ENCODE measurements at places on chromosomes 6 and 20.

GRCh38 chr6:20229881-20230280, 17.6 kb upstream of the MBOAT1 start:
- DNase-seq = no peak

- no peak for DNase-seq
These were observed 15.6 kb upstream of the MAS1 start for GRCh38 chr6:159875194-159875593.

- no peak for DNase-seq
These were observed 2.1 kb downstream of the RAET1E start for GRCh38 chr6:149895833-149896271.

DNA sequence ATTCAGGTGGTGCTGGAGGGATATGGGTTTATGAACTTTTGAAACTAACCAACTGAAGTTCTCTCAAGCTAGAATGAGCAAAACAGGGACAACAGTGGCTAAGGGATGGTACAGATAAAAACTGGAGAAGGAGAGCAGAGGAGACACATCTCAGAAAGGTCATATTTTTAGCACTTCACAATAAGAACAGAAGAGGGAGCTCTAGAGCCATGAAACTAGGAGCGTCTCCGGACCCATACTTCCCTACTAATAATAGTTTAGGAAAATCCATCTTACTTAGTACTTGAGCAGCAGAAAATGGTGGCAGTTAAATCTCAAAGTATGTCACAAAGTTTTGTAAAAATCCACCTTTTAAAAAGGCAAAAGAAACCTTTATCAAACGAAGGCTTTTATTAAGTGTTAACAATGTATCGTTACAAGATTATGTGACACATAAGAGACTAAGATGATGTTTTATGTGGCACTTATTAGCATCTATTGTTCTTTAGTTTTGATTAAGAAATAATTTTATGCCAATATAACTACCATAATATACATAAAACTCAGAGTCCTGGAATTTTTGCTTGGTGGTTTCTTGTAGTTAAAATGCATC, 278.6 kb downstream of the TBC1D32 start:
- DNase-seq = no peak

GRCh38 chr20:3646651-3647050, 16.5 kb downstream of the GFRA4 start:
- no peak for DNase-seq

GRCh38 chr20:18801516-18801915, 12.1 kb upstream of the SCP2D1 start:
- no peak for DNase-seq

- no peak for DNase-seq
These were observed 422.9 kb upstream of the PLCB4 start for GRCh38 chr20:8646033-8646441.

DNA sequence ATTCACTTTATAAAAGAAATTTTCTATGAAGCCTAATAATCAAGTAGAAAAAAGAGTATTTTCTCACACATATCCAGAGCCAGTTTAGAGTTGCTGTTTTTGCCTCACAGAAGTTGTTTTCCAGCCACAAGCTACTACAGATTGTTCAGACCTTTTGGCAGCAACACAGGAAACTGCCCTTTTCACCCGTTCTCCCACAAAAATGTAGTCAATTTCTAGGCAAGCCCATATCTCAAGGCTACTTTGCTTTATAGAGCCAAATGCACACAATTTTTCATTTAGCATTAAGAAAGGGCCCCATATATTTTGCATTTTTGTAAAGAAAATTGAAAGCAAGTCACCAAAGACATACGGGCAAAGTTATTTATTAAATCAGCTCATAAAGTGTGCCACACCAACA, 49.5 kb downstream of the EPB41L2 start:
- DNase-seq = no peak

GRCh38 chr6:1380625-1381427, 8.6 kb upstream of the FOXF2 start:
- DNase-seq = no peak

DNA sequence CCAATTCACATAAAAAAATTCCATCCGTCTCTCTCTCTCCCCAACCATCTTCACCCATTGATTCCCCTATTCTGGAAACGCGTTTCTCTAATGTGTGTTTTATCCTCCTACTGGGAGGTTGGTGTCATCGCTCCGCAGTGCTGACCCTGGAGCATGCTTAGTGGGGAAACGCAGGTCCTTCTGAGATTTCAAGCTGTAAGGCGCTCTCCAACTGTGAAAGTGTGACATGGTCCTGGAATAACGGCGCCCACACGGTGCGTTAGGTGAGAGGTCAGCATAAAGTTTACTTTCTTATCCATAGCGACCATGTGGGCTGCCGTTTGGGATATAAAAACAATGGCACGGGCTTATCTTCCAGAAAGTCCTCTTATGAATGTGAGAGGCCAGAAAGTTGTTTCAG, 123.9 kb downstream of the WDR27 start:
- no peak for DNase-seq

DNA sequence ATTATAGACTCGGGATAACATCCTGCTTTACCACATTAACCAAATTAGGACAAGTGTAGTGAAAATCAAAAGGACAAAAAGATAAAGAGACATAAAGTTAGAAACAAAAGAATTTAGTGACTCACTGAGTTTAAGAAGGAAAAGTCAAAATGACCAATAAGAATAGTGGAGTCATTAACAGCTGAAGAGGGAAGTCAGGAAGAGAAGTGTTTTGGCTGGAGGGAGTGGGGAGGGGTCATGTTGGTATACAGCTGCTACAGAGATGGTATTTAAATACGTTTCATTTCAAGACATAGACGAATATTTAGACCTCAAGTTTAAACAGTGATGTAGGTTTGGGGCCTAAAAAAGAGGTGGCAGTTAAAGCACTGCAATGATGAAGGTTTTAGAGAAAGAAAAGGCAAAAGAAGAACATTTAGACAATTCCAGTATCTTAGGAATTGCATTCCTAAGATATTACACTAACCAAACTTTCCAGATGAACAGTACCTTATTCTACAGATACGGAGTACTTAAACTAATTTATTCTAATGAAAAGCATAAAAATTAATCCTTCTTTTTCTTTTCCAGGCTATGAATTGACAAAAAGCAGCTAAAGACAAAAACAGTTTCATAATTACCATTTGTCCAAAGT, 10.6 kb downstream of the FKBP5 start:
- DNase-seq = no peak

GRCh38 chr6:14162826-14163225, 45.3 kb downstream of the CD83 start:
- DNase-seq = no peak

DNA sequence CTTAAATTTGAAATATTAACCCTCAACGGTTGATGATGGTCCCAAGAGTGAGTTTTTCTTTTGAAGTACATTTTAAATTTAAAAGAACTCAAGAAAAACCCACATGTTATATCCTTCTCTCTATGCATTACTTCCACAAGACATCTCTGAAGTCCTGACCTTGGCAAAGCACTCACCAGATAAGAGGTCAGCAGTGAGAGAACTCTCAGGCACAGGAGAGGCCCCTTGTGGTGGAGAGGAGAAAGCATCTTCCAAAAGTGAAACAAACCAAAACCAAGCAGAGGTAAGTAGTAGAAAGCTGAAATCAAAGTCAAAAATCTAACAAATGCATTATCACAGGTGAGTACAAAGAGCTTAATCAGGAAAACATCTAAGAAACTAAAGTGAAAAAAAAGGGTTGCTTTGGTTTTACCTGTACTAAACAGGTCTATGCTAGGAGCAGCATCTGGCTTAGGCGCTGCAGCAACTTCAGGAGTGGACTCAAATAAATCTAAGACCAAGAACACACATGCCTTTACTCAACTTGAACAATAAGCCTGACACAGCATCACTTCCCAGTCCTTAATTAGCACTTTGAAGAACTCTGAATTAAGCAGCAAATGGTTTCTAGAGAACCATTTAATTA, 80.5 kb downstream of the PRSS35 start:
- DNase-seq = no peak

GRCh38 chr20:35314816-35315631, 22.8 kb upstream of the FAM83C start:
- DNase-seq = no peak

- DNase-seq = peak; percentile 58
These were observed 562 bp downstream of the TFEB start for GRCh38 chr6:41734666-41735426.

DNA sequence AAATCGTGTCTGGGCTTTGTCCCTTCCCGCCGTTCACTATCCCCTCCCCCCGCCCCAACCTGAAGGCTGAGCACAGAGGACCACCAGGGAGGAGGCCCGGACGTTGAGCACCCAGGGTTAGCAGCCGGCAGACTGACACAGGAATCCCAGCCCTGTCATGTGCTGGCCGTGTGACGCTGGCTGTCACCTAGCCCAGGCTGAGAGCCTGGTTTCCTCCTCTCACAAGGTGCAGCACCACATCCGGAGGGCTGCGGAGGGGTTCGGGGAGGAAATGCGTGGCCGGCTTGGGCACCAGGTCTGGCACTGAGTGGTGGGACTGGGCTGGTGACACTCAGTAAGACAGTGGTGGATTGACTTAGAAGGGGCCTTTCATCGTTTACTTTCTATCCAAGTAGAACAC, 4.6 kb upstream of the LSM14B start:
- peak; percentile 30 for DNase-seq

- peak; percentile 34 for DNase-seq
These were observed 31.0 kb upstream of the EZR start for GRCh38 chr6:158849899-158850806.

DNA sequence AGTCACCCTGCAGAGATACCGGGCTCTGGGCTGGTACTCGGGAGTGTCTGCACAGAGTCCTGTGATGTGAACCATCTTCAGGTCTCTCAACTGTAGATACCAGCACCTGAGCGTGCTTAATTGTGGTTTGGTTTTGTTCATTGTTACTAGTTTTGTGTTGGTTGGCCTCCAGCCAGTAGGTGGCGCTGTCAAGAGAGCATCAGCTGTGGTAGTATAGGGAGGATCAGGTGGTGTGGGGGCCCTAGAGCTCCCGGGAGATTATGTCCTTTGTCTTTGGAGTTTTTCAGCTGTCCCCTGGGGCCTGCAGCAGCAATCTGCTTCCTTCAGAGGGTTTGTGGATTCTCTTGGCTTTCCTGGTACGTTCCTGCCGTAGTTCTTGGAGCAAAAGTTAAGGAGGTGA, 67.9 kb downstream of the CDYL start:
- no peak for DNase-seq

DNA sequence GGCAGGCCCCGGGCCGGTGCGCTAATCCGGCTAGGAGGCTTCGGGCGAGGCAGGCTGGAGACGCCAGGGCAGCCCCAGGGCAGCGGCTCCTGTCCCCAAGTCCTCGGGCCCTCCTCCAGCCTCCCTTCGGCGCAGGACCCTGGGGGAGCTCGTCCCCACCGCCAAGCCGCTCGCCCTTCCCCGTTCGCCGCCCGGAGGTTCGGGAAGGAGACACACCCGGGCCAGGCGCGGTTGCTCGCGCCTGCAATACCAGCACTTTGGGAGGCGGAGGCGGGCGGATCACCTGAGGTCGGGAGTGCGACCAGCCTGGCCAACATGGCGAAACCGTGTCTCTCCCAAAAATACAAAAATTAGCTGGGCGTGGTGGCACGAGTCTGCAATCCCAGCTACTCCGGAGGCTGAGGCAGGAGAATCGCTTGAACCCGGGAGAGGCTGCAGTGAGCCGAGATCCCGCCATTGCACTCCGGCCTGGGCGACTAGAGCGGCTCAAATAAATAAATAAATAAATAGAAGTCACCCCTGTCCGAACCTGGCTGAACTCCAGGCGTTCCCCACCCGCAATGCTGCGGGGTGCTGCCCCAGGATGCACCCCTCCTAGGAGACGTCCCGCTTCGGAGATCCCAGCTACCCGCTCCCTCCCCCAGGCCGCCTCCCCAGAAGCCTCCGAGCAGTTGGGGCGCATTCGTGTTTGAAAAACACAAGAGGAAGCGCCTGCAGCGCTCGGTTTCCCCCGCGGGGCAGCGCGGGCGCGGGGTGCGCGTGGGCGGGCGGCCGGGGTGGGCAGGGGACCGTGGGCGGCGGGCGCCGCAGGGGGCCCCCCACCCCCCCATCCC, 27.5 kb downstream of the SERPINB9 start:
- DNase-seq = no peak

DNA sequence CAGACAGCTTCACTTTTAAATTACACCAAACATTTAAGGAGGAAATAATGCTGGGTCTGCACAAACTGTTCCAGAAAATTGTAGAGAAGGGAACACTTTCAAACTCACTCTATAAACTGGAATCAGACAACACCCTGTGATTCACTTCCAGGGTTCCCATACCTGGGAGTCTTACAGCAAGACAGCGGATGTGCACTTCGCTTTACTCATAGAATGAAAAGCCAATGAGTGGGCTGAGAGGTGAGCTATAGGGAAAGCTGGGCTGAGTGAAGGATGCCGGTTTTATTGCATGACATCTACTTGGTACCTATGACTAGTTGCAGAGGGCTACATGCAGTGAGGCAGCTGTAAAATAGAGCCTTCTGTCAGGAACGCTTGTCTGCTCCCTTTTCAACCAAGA, 152.1 kb downstream of the FNDC1 start:
- no peak for DNase-seq

DNA sequence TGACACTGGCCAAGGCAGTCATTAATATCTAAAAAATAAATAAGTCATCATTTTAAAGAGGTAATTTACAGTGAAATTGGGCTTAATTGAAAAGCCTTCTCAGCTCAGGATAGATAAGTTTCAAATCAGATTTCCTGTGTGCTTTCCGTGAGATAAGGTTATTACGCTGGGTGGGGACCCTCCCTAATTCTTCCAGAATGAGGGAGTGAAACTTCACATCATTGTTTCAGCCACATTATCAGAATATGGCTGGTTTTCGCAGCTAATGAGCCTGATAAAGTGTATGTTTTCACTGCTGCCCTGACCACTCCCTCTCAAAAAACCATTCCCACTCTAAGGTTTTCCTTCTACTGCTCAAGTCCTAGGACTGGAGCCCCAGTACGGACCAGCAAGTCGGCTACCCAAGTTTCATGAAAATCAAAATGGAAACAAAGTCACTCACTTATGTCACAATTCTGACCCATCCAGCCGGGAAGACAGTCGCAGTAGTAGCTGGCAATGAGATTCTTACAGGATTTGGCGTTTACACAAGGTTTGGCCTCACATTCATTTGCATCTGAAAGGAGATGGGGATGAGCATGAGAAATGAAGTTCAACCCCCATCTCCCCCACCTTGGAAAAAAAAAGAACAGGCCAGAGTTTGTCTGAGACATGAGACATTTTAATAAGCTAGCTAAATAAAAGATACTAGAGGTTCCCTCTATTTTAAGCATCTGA, 24.6 kb downstream of the JAG1 start:
- DNase-seq = no peak

- no peak for DNase-seq
These were observed 135.0 kb downstream of the CEBPB start for GRCh38 chr20:50325651-50326050.

DNA sequence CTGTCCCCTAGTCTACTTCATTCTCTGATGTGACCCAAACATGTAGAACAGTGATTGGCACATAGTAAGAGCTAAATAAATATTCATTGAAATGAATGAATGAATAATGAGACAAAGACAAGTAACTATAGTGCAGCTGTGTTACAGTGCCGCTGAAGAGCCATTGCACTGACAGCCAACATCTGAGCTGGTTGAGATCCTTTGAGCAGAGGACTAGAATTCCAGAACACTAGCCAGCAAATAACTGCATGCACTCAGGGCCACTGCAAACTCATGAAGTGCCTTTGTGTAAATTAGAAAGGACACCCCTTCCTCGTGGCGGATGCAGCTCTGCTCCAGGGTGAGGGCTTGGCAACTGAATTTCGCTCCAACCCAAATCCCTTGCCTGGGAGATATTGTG, 230.3 kb upstream of the CDYL start:
- no peak for DNase-seq

All from stimulated activated CD4-positive, alpha-beta T cell treated with anti-CD3 and anti-CD28 coated beads, Interleukin-12 subunit alpha, Interleukin-12 subunit beta, amount 100 ng/mL, for 24 hours (primary cell).